ENCODE measurements at places on chromosomes 5 and 9.

GRCh38 chr5:178242416-178242815 lies 9.8 kb upstream of the PHYKPL start:
- no peak for DNase-seq

GRCh38 chr9:4160249-4160648 lies 139.6 kb downstream of the GLIS3 start:
- no peak for DNase-seq

- no peak for DNase-seq
Measured at GRCh38 chr5:150255659-150256409, 33.7 kb downstream of the CAMK2A start.

DNA sequence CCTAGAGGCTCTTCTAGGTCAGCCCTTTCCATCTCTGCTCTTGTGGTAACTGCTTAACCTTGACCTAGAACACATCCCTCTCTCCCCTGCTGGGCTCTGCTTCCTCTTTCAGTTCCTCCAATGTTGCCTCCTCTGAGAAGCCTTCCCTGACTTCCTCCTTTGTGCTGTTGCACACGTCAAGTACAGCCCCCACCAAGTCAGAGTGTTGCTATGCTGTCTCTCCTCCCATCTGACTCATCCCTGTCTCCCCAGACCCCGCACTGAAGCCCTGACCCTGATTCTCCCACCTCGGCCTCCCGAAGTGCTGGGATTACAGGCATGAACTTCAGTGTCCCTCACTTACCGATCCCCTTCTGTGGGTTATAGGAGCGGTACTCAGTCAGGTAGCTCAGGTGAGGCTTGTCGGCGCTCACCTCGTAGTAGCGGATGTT lies 10.4 kb upstream of the TRIM14 start:
- DNase-seq: no peak

- DNase-seq: peak; percentile 50
Measured at GRCh38 chr9:136631038-136632000, 31.4 kb upstream of the EGFL7 start.

DNA sequence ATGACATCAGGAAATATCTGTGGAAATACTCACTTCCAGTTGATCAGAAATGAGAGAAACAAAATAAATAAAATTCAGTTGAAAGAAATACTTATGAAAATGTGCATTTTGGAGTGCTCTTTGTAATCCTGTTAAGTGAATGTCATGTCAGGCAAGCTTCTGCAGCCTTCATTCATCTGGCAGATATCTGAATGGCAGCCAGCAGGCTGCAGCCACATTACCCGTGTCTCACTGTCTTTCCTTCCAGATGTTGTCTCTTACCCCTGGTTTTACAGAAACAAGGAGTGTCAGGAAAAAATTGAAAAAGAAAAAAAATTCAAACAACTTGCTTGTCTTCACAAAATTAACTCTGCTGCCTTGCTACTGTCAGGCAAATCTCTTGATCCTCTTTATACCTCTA lies 445.0 kb upstream of the RIOK2 start:
- no peak for DNase-seq

GRCh38 chr9:713091-713490 lies 128.4 kb upstream of the DMRT1 start:
- no peak for DNase-seq

DNA sequence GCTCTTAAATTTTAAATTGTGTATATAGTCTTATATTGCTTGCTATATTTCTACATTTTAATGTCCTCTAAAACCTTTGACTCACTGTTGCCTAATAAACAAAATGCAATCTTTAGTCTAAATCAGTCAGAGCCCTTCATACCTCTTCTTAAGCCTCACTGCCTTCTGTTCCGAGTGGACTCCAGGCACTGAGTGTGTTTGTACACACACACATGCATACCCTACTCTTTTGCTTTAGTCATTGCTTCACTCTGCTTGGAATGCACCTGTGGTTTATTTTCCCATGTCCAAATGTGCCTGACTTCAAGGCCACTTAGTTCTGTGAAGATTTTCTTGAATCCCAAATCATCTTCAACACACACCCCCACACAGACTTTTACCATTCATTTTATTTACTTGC lies 60.9 kb downstream of the SLC12A2 start:
- no peak for DNase-seq

- DNase-seq: no peak
Measured at GRCh38 chr5:150665044-150665443, 4.0 kb downstream of the MYOZ3 start.

DNA sequence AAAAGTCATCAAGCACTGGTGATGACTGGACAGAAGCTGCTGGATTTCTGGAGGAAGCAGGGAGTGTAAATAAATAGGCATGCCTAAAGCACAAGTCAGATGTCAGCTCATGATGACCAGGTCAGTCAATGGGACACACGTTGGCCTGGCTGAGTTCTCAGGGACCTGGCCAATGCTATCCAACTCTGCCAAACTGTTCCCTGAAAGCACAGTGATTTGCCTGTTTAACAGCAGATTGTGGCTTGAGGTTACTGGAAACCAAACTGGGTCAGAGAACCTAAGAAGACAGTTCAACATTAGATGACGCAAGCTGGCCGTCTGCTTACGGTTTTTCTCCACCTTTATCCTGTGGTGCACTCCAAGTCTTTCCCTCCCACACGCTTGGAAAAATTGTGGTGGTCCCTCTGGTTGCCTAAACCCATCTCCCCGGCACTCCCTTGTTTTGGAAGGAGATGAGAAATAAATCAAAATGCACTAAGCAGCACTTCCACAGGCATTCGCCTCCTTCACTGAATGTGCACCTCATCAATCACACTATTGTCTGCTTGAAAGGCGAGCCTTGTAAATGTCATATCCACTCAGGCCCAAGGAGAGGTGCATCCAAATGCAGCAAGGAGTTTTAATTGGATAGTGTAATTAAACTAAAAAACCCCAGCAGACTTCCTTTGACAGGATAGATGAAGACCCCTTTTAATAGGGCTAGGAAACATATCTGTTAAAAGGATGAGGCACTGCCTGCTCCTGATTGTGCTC lies 199.4 kb downstream of the GAPVD1 start:
- no peak for DNase-seq

DNA sequence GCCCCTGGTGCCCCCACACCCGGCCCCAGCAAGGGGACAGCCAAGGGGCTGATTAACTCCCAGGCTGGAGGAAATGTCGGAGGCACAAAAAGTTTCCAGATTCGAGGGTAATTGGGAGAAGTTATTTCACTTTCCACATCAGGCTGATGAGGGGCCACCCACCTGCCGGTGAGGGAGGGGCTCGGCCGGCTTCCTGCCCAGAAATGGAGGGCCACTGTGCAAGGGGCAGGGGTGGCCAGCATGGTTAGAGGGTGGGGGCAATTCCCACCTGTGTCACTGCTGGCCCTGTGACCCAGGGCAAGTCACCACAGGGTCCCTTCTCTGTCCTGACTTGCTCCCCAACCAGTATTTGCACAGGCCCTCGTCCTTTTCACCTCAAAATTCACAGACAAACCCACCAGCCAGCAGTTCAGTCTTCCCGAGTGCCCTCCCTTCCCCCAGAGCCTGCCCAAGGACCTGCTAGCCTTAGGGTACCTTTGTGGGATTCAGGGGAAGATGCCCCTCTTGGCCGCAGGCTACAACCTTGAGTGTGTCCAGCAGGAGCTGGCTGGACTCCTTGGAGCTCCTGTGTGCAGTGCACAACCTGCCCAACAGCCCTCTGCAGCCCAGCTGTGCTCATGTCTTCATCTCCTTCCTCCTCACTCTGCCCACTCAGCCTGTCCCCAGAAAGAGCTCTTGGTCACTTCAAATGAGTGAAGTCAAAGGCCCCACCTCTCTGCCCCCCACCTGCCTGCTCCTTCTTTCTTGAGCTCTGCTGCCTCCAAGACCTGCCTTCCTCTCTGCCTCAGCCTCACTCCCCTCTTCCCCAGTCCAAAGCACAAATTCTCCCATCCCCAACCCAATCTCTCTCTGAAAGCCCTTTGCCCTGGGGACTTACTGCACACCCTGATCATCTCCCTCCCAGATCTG lies 130.5 kb downstream of the BARX1 start:
- no peak for DNase-seq

- DNase-seq: no peak
Measured at GRCh38 chr5:166163996-166164610, 2127.3 kb upstream of the WWC1 start.

- DNase-seq: no peak
Measured at GRCh38 chr5:17413691-17414090, 84.3 kb upstream of the TAF11L2 start.

DNA sequence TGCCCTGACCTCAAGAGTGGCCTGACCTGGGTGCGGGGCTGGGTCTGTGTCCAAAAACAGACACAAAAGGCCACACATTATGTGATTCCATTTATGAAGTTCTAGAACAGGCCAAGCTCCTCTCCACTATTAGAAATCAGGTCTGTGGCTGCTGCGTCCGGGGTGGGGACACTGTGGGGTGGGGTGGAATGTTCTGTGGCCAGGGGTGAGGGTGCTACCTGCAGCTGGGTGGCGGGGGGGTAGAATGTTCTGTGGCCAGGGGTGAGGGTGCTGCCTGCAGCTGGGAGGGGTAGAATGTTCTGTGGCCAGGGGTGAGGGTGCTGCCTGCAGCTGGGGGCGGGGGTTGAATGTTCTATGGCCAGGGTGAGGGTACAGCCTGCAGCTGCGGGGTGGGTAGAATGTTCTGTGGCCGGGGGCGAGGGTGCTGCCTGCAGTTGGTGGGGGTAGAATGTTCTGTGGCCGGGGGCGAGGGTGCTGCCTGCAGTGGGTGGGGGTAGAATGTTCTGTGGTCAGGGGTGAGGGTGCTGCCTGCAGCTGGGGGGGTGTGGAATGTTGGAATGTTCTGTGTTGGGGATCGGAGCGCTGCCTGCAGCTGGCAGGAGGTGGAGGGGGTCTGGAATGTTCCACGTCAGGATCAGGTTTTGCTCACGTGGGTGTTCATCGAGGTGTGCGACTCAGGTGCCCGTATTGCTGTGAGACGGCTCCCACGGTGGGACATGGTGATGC lies 8.3 kb downstream of the LCN12 start:
- no peak for DNase-seq

- no peak for DNase-seq
Measured at GRCh38 chr5:76106149-76106548, 23.0 kb downstream of the SV2C start.

- no peak for DNase-seq
Measured at GRCh38 chr9:94663140-94663539, 23.8 kb upstream of the FBP1 start.

DNA sequence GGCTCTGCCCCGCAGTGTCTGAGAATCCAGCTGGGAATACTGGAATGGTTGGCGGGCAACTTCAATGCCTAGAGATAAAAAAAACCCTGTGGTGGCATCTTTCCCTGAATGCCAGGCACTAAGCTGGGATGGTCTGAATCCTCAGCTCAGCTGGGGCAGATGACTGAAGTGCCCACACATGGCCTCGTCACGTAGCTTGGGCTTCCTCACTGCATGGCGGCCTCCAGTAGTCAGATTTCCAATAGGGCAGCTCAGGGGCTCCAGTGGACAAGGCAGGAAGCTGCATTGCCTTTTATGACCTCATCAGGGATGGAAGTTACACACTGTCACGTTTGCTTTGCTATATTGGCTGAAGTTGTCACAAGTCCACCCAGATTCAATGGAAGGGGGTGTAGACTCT lies 24.3 kb upstream of the FUBP3 start:
- no peak for DNase-seq

DNA sequence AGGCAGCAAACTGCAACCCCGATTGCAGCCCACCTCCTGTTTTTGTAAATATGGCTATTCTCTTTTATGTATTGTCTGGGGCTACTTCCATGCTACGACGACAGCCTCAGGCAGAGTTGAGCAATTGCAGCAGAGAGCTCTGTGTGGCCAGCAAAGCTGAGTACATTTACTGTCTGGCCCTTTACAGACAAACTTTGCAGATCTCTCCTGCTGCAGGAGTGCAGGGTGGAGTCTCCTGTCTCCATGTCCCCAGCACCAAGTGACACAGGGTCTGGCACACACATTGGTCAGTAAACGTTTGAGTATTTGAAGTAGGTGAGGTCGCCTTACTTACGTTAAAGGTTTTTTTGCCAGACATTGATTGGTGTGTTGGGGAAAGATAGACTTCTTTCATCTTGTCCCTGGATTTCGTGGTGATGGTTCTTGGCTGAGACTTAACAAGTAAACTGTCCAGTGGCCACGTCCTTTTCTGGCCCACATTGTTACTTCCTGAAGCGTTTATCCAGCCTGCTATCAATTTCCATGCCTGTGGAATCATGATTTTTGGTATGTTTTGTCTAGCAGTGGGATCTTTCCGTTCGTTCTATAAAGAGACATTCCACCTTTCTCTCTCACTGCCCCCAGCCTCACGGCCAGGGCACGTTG lies 27.2 kb downstream of the PRRC2B start:
- no peak for DNase-seq

DNA sequence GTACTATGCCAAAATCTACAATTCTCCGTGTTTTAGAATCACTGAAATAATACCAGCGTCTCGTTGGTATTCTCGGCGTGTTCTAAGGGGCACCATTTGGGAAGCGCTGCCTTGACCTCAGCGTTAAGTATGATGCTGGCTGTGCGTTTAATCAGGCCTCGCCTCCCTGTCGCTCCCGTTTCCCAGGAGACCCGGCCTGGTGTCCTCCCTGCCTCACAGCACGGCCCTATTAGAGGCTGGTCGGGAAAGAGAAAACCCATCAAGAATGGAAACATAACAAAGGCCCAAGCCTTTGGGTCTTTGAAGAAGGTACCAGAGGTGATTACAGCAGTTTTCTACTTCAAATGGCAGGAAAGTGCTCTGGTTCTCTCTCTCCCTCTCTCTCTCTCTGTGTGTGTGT lies 30.0 kb downstream of the GFPT2 start:
- no peak for DNase-seq

DNA sequence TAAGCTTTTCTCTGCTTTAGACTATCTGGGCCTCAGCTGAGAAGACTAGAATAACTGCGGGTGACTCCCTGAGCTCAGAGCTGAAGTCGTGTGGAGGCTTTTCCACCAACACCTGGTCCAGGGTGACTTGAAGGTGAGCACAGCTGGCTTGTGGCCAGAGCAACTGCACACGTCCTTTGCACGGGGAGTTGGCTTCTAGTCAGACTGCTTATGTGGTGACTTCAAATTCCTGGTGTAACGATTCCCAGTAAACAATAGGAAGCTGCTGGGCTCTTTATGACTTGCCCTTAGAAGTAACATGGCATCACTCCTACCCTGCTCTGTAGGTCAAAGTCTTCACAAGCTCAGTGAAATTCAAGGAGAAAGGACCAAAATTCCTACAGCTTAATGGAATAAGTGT lies 800.6 kb upstream of the CDH6 start:
- no peak for DNase-seq

DNA sequence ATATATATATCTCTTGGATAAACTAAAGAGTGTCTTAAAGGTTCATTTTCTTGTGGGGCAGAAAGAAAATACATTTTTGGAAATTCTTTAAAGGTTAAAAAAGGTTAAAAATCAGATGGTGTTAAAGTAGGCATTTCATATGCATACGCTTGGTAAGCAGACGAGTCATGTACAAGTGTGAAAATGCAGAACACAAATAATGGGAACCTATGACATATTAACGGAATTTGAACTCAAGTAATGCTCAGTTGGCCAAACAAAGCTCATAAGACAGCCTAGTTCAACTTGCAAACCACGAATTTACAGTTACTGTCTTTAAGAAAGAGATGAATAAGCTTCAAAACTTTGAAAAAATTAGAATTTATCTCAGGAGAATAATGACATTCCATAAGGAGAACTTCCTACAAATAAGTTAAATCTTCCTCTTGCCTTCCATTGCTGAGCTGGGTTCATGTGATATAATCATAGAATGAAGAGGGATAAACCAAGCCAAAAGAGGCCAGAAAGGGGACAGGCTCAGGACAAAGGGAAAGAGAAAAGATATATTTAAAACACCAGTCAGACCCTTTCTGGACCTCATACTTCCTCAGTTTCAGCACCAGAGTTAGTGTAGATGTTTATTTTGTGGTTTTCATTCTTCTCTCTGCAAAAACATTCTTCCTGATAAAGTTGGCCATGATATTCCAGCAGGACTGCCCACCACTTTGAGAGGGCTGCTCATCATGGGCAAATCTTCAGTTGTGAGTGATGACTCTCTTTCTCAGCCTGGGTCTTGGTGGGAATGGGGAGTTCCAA lies 256.7 kb upstream of the CD180 start:
- no peak for DNase-seq

Data from stimulated activated CD4-positive, alpha-beta T cell treated with anti-CD3 and anti-CD28 coated beads, Interleukin-2, amount 100 ng/mL, for 4 hours (primary cell).